Neural crest cell (in vitro differentiated cells): ENCODE measurements at places on chromosomes 7 and 10. TPM values are rescaled to one million over a fixed set of nuclear protein-coding genes. Genes with fewer than 3 reads are reported as not detected.
A peak's percentile ranks its signal among the peaks of the same experiment; 100 is the strongest.

LRRC18 gene
- not detected in 2 replicates for total RNA-seq

GRCh38 chr7:95092324-95092723, 184.9 kb downstream of the PPP1R9A start:
- no peak for DNase-seq

ZNF775 gene
- total RNA-seq = 13.3 and 16.5 TPM in 2 replicates

DNA sequence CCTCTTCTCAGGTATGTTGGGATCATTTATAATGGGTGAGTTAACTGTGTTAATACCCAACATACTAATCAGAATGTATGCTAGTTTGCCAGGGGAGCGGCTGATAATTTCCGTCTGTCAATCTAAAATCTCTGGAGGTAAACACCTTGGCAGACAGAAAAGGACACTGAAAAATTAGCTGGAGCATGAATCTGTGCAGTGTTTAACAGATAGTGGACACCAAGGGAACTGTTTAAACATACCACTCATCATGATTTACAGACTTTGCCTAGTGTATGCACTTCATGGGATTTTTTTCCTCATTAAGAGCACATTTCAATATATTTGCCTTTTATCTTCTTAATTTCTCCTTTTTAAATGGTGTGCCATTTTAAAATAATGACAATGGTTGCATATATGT, 68.2 kb downstream of the SLC13A1 start:
- no peak for DNase-seq

DNA sequence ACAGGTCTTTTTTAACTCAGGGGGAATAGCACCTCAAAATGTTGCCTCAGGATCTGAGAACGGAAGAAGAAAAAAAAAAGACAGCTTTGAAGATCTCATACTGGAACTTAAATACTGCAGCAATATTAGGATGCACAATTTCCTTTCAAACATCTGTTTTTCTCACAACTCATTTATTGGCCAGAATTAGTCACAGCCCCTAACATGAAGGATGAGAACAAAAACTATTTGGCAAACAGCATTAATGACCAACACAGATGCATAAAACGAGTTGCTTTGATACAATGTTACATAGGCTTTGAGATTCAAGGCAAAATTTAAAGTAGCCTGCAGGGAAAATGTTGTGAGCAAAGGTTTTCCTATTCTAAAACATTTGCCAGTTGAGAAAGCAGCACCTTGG, 36.5 kb downstream of the JMJD1C start:
- DNase-seq = no peak

DNA sequence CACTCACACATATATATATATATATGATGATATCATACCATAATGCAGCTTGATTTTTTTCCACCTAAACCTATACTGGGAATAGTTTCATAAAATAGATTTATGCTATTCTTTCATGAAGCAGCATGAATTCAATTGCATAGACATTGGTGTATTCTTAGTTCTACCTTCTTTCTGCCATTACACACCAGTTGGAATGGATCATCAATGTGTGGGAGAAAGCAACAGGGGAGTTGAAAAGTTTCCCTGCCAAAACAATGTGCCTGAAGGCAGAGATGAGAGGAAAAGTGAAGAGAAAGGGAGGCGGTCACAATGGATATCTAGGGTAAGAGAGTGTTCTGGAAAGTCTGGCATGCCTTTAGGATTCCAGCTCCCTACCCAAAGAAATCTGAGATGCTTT, 25.2 kb upstream of the ACSL5 start:
- no peak for DNase-seq

- DNase-seq = no peak
Measured at GRCh38 chr7:128214463-128214862, 26.6 kb upstream of the LEP start.

AP5Z1 gene
- total RNA-seq = 31.2 and 37.6 TPM in 2 replicates

DNA sequence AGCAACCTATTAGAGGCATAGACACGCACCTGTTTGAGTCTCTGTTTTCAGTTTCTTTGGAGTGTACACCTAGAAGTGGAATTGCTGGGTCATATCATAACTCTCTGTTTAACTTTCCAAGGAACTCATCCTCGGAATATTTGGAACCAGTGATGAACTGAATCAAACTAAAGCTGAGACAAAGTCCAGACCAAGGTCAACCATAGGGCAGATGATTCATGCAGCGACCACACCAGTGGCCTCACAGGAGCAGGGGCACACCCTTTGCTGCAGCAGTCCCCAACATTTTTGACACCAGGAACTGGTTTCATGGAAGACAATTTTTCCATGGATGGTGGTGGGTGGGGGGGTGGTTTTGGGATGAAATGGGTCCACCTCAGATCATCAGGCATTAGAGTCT, 4.9 kb upstream of the OPTN start:
- no peak for DNase-seq

CABCOCO1 gene
- total RNA-seq = 0.30 TPM in 1 of 2 replicates, not detected in the other

GRCh38 chr7:139889186-139889871, 60.3 kb downstream of the TBXAS1 start:
- no peak for DNase-seq

DNA sequence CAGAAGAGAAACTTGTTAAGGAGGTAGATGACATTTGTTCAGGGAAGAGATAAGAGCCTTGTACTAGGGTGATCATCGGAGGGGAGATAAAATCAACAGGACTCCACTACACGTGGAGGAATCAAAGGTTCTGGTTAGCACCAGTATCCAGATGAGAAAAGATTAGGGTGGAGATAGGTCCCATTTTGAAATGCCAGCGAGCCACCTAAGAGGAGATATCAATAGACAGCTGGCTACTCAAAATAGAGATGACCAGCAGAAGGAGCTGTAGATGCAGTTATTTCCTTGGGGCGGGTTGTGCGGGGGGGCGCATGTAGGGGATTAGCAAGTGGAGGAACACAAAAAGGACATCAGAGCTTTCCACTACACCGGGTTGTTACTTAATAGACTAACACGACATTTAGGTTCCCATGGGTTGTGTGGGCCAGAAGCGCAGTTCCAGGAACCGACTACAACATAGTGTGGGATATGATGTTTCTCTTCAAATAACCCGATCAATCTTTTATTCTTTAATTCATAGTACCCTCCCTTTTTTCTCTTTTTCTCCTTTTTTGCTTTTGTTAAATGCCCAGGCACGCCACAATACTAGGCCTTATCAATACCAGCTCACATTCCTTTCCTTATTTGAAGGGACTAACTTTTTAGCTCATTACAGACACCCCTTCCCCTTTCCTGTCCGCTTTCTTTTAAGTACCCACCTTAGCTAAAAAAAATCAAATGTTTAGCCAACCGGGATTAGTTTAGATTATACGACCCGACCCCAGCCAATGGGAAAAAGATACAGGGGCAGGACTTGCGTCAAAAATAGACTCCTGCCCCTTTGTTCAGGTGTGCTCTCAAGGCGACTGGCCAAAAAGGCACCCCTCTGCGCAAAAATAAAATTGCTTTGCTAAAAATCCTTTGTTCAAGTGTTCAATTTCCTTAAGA, 2.0 kb upstream of the KIF11 start:
- peak; percentile 26 for DNase-seq

GRCh38 chr7:154953006-154953684, 49.8 kb downstream of the PAXIP1 start:
- peak; percentile 58 for DNase-seq

CYP2W1 gene
- total RNA-seq = not detected in 2 replicates

- DNase-seq = no peak
Measured at GRCh38 chr7:57201021-57201894, 69.0 kb upstream of the ZNF479 start.

GRCh38 chr7:284762-285722, 4.9 kb upstream of the FOXL3 start:
- no peak for DNase-seq

- no peak for DNase-seq
Measured at GRCh38 chr7:130069179-130069977, 956 bp upstream of the KLHDC10 start.

LOXL4 gene
- total RNA-seq = 1.5 and 1.7 TPM in 2 replicates

PAX2 gene
- 1.0 and 1.5 TPM in 2 replicates for total RNA-seq

DNA sequence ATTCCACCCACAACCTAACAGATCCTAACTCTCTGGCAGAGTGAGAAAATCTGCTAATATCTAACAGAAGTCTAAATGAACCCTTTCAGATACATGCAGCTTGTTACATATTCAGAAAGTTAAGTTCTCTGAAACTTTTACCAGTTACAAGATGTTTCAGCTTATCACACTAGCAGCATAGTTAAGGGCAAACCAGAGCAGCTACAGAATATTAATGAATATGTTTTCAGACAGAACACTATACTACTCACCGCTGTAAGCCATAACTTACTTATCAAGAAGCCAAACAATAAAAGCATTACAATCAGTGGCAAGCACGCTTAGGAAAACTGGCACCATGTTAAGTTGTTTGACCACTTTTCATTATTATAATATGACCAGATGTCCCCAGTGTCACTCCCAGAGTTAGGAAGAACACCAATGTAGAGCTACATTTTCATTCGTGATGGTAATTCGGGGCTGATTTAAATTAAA, 2.7 kb downstream of the ITGB1 start:
- no peak for DNase-seq

- no peak for DNase-seq
Measured at GRCh38 chr7:47806701-47807103, 141.6 kb downstream of the PKD1L1 start.

DNA sequence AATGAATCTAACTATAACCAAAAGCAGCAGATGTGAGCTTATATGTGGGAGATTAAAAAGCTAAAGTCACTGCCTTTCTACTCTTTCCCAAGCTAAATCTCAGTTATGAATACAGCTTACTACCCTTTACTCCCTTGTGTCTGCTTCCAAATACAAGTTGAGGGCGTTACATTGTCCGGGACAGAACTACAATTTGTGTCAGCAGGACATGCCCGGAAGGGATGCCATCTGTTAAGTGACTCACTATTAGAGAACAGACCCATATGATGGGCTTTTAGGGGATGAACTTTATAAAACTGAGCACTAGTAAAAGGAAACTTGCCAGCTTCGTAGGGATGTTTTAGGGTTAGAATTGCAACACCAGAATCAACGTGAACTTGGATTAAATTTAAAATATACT, 299.7 kb upstream of the CSTF2T start:
- DNase-seq = no peak

AIMP2 gene
- total RNA-seq = 44.4 and 47.6 TPM in 2 replicates

- DNase-seq = no peak
Measured at GRCh38 chr7:17600340-17600752, 301.9 kb downstream of the AHR start.

GRCh38 chr10:85781404-85781803, 585.2 kb downstream of the GRID1 start:
- DNase-seq = no peak

SNCG gene
- total RNA-seq = 7.8 and 8.2 TPM in 2 replicates

GRCh38 chr7:44127161-44127560, 3.8 kb upstream of the POLD2 start:
- DNase-seq = no peak

- DNase-seq = no peak
Measured at GRCh38 chr10:93542358-93542791, 24.1 kb upstream of the FFAR4 start.
